ENCODE measurements at places on chromosomes 4 and X.

GRCh38 chr4:95204873-95205272 is 343.9 kb downstream of the UNC5C start:
- ATAC-seq = no peak

- no peak for ATAC-seq
Measured at GRCh38 chrX:72539822-72540221, 32.8 kb downstream of the HDAC8 start.

GRCh38 chr4:140237616-140238350 is 83.8 kb upstream of the MAML3 start:
- ATAC-seq = no peak

- no peak for ATAC-seq
Measured at GRCh38 chr4:174023641-174024040, 259.8 kb downstream of the FBXO8 start.

DNA sequence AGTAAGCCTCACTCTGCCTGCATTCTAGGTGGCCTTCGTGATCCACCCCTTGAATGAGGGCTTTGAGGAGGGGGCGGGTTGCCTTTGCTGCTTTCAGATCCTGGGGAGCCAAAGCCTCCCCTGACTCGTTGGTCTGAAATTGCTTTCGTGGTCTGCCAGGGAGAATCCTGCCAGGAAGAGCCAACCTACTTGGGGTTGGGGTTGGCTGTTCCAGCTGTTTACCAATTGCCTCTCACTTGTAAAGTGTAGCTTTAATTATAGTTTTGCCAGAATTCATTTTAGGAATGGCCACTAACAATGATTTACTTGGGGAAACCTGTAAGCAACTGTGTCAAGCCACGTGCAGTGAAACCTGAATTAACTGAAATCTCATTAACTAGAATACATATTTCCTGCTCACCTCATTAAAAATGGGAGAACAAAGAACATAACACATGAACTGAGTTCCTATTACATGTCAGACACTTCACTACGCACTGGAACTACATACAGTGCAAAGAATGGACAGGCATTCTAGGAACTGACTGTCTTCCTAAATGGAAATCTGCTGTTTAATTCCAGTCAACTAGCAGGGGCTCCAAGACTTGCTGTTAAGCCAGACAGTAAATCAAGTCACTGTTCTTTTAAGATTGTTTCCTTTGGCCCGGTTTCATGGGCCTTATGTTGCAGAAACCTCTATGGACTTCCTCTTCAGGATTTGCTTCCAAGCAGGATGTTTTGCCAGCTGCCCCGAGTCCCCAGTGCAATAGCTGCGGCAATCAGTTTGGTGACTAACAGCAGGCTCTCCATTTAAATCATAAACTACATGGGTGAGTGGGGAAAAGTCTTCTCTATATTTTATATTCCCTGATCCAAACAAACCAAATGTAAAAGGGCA is 16.4 kb upstream of the NKRF start:
- ATAC-seq = no peak

DNA sequence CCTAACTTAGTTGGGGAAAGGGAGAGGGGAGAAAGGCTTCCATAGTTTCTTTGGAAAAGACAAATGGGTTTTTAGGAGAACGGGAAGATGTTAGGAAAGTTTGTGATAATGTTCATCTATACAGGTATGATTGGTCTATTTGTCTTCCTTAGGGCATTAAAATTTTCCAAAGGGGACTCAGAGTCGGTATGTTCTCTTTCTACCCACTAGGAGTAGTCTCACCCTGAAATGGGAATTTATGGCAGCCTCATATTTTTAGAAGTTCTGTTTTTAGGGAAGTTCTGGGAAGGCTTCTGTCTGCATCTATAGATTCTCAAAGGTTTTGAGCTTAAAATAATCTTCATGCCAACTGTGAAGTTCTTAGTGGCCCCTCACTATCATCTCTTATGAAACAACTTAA is 637.3 kb downstream of the ADGRL3 start:
- ATAC-seq = no peak

- no peak for ATAC-seq
Measured at GRCh38 chrX:118551426-118551825, 55.8 kb downstream of the DOCK11 start.

DNA sequence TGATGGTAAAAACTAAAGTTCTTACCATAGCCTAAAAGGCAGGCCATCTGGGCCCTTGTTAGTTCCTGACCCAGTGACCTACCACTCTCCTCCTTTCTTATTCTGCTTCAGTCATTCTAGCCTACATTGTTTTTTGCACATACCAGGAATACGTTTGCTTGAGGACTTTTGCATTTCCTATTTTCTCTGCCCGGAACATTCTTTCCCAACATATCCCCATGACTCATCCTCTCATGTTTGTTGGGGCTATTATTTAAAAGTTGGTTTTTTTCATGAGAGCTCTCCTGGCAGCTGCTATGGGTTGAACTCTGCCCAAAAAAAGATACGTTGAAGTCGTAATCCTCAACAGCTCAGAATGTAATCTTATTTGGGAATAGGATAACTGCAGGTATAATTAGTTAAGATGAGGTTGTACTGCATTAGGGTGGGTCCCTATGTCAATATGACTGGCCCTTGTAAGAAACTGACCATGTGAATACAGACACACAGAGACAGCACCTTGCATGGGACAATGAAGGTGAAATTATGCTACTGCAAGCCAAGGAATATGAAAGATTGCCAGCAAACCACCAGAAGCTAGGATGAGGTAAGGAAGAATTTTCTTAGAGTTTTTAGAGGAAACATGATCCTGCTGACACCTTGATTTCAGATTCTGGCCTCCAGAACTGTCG is 138.3 kb upstream of the PDHA2 start:
- ATAC-seq = no peak

DNA sequence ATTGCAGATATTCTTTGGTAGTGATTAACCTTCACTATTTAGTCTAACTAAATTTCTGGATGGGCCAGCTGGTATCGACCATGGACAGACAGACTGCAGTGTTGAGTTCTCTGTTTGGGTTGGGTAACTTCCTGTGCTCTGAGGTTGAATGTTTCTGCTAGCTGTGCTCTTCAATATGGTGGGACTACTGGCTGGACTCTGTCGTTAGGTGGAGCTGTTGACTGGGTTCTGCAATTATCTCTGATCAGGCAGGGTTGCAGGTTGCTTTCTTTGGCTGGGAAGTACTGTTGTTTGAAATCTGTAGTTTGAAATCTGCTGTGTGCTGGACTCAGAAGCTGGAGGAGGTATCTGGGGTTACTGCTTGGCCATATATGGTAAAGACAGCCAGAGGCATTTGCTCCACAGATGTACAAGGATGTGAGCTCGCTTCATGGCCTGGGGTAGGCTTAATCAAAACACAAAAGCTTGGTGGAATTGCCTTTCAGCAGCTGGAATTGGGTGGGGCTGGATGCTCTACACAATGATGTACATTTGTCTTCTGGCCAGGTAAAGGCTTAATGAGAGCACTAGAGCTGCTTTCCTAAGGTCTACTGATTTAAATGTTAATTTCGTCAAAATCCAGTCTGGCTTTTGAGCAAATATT is 1472.0 kb downstream of the FAM133A start:
- no peak for ATAC-seq

GRCh38 chr4:156568041-156568440 is 403.6 kb downstream of the PDGFC start:
- no peak for ATAC-seq

DNA sequence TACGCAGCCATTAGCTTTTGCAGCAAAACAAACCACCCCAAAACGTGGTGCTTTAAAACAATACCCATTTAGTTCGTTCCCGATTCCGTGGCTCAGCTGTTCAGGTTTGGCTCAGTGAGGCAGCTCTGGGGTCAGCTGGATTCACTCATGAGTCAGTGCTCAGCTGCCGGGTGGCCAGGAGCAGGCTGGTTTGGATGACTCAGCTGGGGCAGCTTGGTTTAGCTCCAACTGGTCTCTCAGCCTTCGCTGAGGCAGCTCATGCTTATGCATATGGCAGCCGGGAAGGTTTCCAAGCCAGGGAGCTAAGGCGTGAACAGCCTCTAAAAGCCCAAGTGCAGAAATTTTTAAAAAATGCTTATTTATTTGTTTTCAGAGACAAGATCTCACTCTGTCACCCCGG is 13.3 kb upstream of the CD99 start:
- no peak for ATAC-seq

DNA sequence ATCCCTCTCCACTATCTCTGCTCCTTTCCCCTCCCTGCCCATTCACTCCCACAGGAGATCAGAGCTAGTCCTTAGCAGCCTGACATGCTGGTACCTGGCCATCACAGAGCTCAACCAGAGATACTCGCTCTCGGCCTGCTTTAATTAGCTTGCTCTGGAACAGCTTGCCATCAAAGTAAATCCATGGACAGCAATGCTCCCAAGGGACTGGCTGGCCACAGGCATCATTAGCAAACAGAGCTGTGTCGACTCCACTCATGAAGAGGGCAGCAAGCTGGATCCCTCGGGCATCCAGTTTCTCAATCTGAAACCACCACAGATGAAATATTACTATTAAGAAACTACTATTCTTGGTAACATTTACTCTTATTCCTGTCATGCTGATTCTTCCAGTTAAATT is 43.4 kb upstream of the PHF8 start:
- no peak for ATAC-seq

DNA sequence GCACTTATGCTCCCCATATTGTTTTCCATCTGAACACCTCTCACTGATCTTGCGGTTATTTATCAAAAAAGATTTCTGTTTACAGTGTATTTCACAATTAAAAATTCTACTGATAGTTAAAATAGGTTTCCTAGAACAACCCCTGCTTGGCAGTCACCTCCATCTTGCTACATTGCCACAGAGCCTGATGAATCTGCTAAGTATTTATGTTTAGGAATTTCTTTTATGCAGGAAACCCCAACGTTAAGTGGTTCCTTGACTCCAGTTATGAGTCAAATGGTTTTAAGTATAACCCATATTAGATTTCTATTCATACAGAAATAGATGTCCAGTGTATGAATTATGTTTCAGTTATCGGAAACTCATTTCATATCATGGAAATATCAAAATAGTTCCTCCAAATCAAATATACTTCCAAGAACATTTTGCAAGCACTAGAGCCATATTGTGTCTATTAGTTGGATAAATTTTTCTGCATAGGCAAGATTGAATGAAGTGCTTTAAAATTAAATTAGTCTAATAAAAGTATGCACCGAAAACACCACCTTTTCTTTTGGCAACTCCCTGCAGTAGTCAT is 20.6 kb downstream of the GALNT7 start:
- ATAC-seq = no peak

DNA sequence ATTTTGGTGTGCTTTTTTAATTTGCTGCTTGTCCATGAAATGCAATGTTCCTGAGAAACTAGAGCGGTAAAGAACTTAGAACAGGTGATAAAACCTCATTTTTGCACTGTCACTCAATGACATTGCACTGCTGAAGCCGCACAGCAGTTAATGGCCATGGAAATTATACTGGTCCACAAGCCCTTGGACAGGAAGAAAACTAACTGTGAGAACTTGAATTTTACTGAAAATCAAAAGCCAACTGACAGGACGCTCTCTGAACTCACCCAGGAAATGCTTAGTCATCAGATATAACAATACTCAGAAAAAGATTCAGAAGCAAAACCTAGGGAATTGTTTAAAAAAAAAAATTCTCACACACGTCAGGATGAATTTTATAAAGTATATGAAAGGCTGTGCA is 246.4 kb upstream of the SLC7A11 start:
- ATAC-seq = no peak

- no peak for ATAC-seq
Measured at GRCh38 chr4:159137176-159137575, 34.3 kb downstream of the RAPGEF2 start.

DNA sequence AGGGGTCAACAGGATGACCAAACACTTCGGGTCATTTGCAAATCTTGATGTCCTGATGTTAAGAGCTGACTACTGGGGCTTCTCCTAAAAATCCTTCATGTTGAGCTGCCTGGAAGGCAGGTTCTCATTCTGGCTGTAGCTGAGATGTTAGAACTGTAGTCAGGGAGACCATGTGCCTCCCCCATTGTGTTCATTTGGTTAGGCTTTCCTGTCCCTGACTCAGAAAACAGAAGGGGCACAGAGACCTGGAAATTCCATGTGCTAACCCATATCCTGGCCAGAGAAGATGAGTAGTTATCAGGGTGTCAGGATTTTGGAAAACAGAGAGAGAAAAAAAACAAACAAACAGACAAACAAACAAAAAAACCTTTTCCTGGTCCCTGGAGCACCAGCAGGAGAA is 177.5 kb downstream of the AR start:
- ATAC-seq = no peak

DNA sequence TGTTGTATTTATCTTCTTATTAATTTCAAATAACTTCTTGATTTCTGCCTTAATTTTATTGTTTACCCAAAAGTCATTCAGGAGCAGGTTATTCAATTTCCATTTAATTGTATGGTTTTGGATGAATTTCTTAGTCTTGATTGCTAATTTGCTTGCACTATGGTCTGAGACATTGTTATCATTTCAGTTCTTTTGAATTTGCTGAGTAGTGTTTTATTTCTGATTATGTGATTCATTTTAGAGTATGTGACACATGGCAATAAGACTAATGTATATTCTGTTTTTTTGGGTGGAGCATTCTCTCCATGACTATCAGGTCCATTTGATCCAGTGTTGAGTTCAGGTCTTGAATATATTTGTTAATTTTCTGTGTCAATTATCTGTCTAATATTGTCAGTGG is 236.7 kb downstream of the EDA2R start:
- no peak for ATAC-seq

DNA sequence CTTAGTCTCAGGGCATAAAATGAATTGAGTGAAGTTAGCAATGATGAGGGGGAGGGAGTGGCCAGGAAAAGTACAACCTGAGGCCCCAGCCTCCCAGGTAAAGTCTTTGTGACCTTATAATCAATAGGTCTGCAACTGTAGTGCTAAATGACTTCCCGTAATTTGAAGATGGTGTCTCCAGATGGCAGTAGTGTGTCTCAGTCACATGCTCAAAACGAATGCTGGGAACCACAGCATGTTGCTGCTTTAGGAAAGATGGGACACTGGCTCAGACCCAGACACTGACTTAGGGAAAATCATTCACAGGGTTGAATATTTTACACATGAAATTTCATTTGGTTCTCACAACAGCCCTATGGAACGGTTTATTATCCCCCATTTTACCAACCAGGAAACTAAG is 10.3 kb downstream of the SRPX2 start:
- no peak for ATAC-seq

DNA sequence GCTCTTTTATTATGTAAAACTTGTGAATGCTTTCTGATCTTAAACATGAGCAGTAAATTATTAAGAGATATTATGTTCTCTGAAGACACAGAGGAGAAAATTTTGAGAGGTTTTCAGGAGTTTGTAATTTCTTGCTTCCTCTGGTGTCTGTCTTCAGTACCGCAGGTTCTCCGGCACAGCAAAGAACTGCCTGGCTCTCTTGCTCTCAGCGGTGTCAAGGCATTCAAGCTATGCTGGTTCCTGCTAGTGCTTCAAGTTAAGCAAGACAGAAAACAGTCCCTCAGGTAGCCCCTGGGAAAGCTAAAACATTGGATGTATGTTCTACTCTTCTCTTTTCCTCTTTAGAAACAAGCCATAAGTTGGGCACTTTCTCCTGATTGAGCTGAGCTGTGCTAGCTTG is 120.2 kb upstream of the CENPE start:
- ATAC-seq = no peak

All from stimulated activated memory B cell treated with anti-CD40 and anti-IgM and Interleukin-4, amounts not matched to agents 10 μg/mL and 1 μg/mL and 100 μg/mL, for 72 hours (primary cell).